Stimulated activated CD4-positive, alpha-beta T cell treated with anti-CD3 and anti-CD28 coated beads, Interleukin-4, amount 100 ng/mL, for 48 hours (primary cell): ENCODE measurements at places on chromosomes 1 and 21.

GRCh38 chr1:77832901-77833300, 53.5 kb downstream of the MIGA1 start:
- DNase-seq, result no peak

- DNase-seq, result no peak
These were observed 2.3 kb upstream of the CTNNBIP1 start for GRCh38 chr1:9912264-9912936.

DNA sequence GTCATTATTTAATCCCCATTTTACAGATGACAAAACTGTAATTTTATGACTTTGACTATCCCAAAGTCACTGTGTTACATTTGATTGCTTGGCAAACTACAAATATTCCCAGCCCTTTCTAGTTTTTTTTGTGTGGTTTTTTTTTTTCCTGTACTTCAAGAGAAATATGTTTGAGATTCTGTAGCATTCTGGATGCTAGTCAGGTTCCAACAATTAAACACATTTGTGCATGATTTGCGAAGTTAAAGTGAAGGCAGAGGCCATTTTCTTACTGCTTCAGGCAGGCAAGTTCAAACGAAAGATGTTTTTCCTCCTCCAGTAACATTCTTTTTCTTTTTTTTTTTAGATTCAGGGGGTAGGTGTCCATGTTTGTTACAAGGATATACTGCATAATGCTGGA, 107.9 kb upstream of the SERTAD4 start:
- DNase-seq, result no peak

GRCh38 chr1:218482683-218483082, 137.5 kb downstream of the TGFB2 start:
- DNase-seq, result no peak

DNA sequence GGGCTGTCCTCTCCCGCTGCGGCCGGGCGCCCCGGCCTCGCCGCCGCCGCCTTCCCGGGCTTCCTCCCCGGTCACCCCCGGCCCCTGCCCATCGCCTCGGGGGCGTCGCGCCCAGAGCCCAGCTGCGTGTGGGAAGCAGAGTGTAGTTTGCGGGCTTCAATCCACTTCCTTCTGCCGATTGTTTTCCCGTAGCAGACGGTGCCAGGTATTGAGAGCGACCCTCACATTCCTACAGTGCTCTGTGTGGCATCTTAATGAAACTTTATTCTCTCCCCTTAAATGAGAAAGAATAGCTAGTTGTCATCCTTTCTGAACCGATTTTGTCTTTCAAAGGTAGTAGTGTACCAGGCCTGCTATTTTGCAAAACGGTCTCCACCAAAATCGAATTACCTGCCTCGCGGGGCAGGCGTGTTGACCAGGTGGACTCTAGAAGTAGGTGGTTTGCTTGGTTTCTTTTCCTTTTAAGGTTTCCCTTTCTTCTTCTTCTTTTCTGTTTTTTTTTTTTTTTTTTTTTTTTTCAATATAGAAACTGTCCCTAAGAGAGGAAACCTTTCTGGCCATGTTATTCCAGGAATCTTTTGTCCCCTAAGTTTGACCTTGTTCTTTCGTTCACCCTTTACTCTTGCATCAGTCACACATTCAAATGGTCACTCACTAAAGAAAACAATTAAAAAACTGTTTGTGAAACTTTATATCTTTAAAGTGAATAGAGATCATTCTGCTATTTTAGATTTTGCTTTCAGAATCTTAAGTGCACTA, 881 bp downstream of the USP25 start:
- no peak for DNase-seq

DNA sequence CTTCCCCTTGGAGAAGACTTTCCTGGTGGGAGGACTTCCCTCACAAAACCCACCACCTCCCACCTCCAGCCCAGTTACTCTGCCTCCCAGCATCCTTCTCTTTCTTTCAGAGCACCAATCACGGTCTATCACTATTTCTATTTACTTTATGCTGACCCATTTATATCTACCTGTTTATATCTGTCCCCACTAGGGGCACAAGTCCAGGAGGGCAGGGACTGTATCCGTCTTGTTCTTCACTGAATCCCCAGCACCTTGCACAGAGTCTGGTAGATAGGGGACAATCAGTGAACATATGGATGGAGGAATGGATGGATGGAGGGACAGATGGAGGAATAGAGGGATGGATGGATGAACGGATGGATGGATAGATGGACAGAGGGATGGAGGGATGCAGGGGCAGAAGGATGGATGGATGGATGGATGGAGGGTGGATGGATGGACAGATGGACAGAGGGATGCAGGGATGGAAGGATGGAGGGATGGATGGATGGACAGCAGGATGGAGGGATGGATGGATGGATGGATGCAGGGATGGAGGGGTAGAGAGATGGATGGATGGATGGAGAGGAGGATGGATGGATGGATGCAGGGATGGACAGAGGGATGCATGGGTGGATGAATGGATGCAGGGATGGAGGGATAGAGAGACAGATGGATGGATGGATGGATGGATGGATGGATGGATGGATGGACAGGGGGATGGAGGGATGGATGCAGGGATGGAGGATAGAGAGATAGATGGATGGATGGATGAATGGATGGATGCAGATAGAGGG, 5.5 kb downstream of the C1QB start:
- no peak for DNase-seq

GRCh38 chr1:43612406-43612805, 37.5 kb upstream of the KDM4A start:
- DNase-seq, result no peak

GRCh38 chr1:157135070-157135469, 3.1 kb downstream of the ETV3 start:
- no peak for DNase-seq

DNA sequence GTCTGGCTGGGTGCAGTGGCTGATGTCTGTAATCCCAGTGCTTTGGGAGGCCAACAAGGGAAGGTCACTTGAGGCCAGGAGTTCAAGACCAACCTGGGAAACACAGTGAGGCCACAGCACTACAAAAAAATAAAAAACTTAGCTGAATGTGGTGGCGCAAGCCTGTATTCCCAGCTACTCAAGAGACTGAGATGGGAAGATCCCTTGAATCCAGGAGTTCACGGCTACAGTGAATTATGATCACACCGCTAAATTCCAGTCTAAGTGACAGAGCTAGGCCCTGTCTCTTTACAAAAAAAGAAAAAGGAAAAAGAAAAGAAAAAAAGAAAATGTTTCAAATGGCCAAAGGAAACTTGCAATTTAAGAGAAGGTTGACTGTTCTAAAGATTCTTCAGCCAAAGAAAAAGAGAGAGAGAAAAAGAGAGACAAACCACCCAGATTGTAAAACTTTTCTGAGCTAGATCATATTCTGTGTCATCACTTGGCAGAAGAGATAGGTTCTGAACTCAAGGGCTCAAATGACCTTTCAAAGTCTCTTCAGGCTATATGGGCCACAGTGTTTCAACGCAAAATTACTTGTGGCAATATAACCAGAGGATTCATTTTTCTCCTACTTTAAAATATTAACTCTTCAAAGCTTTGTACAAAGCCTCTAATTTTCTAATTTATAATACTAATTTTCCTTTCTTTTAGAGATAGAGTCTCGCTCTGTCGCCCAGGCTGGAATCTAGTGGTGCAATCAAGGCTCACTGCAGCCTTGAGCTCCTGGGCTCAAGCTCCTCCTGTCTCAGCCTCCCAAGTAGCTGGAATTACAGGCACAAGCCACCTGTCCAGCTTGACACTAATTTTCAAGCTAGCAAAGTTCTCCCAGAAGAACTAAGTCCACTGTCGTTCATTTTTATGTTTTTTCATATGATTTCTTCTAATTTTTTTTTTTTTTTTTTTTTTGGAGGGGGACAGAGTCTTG, 20.5 kb downstream of the ARID4B start:
- no peak for DNase-seq

- peak; percentile 82 for DNase-seq
These were observed 4.8 kb downstream of the ENO1 start for GRCh38 chr1:8873506-8874229.

- DNase-seq, result no peak
These were observed 116.3 kb downstream of the SLC30A10 start for GRCh38 chr1:219812086-219812485.

GRCh38 chr1:116092752-116093489, 18.3 kb upstream of the MAB21L3 start:
- DNase-seq, result no peak

- DNase-seq, result no peak
These were observed 586.4 kb downstream of the DPYD start for GRCh38 chr1:97334454-97334853.

- DNase-seq, result no peak
These were observed 118.4 kb downstream of the KCNN3 start for GRCh38 chr1:154751690-154752089.

- DNase-seq, result no peak
These were observed 79.6 kb downstream of the DOP1B start for GRCh38 chr21:36236052-36236730.

DNA sequence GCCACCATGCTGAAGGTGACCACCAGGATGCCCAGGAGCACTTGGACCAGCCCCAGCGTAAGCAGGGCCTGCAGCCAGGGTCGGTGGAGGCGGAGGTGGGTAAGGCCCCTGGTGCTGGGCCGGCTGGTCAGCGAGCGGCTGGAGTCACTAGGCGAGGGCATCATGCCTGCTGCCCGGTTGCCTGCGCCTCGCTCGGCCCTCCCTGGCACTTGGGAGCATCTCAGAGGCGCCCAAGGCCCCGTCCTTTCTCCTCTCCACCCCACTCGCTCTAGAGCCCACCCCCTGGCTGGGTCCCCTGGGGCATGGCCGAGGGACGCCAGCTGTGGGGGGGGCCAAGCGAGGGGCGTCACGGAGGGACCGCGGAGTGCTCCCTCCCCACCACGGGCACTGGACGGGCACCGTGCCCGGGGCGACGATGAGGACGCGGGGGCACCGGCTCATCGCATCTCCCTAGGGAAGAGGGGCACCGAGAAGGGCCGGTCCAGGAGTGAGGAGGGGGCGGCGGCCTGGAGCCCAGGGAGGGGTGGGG, 505 bp downstream of the ENTREP3 start:
- no peak for DNase-seq

GRCh38 chr1:229102741-229103391, 168.0 kb upstream of the RAB4A start:
- DNase-seq, result no peak

DNA sequence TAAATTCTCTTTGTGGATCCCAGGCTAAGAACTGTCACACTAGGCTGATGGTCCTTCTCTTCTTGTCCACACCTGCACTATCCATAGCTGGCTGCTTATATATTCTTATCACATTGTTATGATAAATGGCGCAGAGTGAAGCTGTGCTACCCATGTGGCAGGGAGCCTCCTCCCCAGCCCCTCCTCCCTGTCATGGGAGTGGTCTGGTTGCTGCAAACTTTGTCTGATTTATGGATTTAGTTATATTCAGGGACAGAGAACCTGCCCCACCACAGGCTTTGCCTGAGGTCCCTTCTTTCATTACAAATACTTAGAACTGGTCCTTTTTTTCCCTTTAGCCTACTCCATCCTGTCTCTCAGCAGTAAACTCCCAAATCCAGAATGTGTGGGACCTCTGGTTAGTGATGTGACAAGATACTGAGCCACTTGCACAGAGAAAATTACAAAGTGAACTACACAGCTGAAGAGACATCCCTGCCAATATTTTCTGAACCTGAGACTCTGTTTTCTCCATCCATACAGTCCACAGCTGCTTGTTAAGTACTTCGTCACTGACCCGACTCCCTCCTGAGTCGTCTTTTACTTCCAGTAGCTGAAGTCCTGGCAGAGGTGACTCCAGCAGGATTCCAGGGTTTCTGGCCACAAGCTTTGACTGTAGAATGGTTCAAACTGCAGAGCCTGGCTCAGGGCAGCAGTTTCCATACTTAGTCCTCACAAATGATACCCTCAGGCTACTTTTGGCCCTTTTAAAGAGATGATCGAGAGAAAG, 37.6 kb downstream of the PTGFRN start:
- DNase-seq, result no peak

DNA sequence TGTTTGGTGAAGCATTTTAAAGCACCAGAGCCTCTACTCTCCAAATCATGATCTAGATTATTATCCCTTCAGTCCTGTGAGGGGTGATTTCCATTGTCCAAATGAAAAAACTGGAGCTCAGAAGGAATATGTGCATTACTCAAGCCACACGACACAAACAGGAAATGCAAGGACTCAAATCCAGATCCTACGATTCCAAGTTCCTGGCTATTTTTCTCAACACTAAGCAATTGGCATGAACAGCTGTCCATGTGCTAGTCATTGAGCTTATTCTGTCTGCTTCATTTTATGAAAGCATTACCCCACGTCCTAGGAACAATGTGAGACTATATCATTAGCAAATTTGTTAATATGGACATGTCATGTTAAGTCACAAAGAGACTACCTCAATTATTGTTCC, 273.1 kb upstream of the LYPLAL1 start:
- DNase-seq, result no peak
